Activated CD4-positive, alpha-beta T cell treated with anti-CD3 and anti-CD28 coated beads for 1 hour (primary cell): ENCODE measurements at places on chromosomes 5 and 9.

DNA sequence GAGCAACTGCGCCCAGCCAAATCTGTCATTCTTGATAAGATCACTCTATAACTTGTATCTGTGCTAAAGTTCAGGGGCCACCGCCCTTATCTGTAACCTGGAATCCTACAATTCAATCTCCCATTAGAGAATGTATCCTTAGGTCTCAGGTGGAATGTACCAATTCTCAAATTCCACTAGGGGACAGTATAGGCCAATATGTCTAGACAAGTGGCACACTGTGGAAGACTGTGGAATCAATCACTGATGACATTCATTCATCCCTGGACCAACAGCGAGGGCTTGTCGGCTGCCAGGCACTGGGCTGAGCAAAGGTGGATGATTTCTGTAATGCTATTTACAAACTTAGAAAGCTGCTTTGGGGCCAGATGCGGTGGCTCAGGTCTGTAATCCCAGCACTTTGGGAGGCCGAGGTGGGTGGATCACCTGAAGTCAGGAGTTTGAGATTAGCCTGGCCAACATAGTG lies 28.7 kb upstream of the MEGF9 start:
- no peak for DNase-seq

GRCh38 chr5:72503888-72504491 lies 3.2 kb downstream of the ZNF366 start:
- DNase-seq: no peak

- no peak for DNase-seq
These were observed 81.8 kb downstream of the ZNF618 start for GRCh38 chr9:113957821-113958341.

DNA sequence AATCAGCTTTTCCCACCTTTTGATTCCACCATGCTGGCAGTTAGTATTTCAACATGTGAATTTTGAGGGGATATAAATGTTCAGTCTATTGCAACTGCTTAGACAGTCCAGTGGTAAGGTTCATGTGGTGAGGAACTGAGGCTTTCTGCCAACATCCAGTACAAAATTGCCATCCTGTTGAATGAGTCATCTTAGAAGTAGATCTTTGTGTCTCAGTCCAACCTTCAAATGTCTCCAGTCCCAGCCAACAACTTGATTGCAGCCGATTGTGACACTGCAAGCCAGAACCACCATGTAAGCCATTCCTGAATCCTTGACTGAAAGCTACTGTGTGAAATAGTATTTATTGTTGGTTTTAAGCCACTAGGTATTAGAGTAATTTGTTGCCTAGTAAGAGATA lies 331.5 kb upstream of the GRIN3A start:
- DNase-seq: no peak

DNA sequence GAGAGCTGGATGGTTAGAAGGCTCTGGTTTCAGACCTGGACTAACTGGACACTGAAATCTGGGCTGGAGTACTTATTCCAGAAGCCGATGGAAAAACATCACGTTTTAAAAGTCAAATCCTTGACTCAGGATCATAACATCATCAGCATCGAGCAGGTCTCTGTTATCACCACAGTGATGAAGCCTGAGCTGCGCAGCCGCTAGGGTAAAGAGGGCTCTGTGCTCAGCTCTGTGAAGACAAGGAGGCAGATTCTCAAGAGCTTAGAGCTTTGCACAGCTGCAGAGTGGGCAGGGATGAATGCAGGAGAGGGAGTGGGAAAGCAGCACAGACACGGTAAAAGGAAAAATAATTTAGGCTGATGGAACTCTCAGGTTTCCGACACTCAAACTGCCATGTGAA lies 208.8 kb upstream of the TAS2R1 start:
- no peak for DNase-seq

DNA sequence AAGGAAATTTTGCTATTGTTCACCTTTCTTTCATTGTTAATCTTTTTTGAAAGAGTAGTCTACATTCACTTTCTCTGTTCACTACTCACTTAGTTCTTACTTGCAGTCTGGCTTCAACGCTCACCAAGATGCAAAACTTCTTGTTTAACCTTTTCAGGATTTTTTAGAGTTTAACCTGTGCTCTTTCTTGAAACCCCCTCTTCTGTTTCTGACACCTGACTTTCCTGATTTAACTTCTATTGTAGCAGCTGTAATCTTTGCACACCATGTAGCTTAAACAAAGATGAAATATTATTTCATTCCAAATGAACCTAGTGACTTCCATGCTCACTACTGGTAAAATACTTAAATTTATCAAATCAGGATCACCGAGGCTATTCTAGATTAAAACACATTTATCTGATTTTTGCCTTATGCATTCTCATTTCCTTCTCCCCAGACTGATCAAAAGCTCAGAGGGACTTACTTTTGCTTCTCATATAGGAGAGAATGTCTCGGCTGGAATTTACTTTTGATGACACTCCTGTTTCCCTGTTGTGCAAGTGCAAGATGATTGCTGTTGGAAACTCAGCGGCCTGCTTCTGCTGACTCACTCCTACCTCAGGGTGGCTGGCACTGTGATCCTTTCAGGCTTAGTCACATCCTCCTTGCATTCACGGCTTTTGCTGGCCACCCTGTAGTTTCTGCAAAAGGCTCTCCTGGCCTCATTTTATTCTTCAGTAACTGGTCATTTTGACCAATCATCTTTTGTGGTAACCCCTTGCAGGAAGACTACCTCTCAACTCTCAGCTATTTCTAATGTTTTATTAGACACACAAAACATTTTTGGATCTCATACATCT lies 109.3 kb upstream of the IFNE start:
- DNase-seq: peak; percentile 13

GRCh38 chr9:84129529-84129928 lies 148.9 kb downstream of the RMI1 start:
- DNase-seq: no peak

DNA sequence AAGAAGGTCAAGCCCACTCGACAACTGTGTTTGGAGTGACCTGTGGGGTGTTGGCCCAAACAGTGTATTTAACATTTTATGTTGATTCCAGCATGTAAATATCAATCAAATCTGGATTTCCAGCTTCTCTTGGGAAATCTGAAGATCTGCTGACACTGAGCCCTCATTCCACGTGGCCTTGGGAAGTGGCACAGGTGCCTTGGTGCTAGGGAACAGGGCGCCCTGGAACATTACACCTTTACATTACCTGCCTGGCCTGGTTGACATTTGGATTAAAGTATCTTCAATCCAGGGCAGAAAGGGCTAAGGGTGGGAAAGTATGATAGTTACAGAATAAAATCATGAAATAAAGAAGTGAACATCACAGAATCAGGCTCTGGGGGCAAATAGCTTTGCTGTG lies 84.9 kb upstream of the CTSL start:
- DNase-seq: no peak

DNA sequence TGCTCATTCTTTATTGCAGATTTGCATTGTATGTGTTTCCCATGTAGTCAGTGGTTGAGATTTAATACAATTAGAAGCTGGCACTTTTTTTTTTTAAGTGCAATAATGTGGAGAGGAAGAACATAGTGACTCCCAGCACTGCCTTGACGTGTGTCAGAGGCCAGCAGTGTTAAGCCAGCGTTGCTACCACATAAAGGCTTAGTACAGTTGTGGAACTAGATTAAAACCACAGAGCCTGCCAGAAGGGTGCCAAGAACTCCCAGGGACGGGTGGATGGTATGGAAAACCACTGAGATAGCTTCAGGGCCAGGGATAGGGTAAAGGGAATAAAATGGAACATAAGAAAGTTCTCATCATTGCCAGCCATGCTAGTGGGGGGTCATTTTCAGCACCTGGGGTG lies 142.9 kb downstream of the TRIO start:
- no peak for DNase-seq

- DNase-seq: no peak
These were observed 10.3 kb downstream of the FST start for GRCh38 chr5:53490747-53491146.

DNA sequence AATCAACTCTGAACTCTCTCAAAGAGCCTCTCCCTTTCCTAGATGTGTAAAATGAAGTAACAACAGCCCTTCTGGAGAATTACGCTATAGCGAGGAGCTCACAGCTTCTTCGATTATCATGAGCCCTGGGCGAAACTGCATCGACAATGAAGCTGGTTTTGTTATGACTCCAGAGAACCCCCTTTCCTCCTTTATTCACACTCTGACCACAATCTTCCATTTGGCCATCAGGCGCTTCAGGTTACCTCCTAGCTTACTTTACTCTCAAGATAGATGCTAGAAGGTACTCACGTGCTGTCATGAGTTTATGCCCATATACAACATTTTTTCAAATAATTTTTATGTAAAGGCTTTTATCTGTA lies 362.7 kb upstream of the RFX3 start:
- no peak for DNase-seq

- DNase-seq: peak; percentile 5
These were observed 107.1 kb downstream of the PHF2 start for GRCh38 chr9:93683331-93684134.

DNA sequence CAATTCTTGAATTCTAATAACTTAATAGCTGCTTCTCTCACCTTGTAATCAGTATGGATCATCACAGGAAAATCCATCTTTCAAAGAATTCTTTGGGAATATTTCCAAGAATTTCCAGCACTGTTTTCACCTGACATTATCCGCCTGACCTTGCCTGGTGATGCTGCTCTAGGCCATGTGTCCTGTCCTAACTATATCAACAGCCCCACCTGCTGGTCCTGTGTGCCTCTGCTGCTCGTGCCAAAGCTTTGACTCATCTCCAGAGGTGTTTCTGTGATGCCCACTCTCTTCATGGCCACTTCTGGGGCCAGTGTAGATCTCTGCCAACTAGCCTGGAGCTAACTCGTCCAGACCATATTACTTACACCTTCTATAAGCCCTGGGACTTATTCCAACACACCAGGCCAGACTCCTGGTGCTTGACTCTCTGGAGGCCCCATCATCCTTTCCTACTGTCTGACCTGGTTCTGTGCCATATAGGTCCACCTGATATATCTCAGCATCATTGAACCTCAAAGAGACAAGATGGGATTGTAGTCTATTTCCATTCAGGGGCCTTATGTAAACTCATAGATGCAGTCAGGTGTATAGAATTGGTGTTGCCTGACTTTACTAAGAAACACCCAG lies 67.5 kb upstream of the CKMT2 start:
- DNase-seq: peak; percentile 21

- no peak for DNase-seq
These were observed 31.9 kb downstream of the ARSB start for GRCh38 chr5:78953092-78953800.

DNA sequence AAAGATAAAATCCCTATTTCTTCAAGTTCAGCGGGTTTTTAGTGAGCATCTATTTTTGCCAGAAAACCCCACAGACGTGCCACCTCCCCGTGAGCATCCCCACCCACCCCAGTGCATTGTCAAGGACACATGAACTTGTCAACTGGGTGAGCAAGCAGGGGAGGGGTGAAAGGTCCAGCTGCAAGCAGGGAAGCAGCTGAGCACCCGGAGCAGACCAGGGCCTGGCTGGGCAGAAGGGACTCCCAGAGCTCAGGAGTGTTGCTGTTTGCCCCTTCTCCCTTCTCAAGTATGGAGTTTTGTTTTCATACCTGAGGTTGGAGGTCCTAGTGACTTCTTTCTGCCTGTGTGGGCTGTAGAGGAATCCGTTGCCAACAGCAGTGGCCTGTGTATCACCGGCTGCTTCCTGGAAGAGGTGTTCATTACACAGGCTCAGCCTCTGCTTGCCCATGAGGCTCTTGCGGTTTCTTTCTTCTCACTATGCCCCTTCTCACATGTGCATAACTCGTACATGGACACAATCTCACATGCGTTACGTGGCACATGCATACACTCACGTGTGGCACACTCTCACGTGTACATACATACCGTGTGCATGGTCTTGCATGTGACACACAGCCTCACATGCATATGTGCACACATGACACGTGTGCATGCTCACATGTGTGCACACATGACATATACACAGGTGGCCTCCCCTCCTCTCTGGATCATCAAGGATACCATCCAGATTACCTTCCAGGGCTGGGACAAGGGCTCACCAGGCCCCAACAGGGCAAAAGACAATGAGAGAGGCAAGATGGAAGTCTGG lies 126.7 kb downstream of the MVB12B start:
- DNase-seq: no peak

- no peak for DNase-seq
These were observed 280.7 kb downstream of the RFX3 start for GRCh38 chr9:3244963-3245653.

GRCh38 chr5:60382716-60383115 lies 317.2 kb downstream of the DEPDC1B start:
- DNase-seq: no peak

GRCh38 chr9:15104826-15105420 lies 194.7 kb upstream of the FREM1 start:
- no peak for DNase-seq

DNA sequence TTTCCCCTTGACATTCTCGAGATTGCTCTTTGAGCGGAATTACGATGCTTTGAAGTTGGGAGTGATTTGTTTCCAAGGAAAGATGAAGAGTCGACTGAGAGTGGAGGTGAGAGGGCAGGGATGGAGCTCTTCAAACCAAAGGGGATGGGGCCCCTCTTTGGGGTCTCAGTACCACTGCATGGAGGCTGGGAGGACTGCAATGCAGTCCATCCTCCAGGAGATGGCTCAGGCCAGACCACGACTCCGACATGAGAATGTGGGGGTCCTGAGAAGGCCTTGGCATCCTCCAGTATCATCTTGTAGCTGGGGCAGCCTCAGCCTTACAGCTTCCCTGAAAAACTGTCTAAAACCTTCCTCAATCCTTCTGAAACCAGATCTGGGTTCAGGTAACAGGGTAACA lies 51.1 kb upstream of the CDKN2AIPNL start:
- no peak for DNase-seq

DNA sequence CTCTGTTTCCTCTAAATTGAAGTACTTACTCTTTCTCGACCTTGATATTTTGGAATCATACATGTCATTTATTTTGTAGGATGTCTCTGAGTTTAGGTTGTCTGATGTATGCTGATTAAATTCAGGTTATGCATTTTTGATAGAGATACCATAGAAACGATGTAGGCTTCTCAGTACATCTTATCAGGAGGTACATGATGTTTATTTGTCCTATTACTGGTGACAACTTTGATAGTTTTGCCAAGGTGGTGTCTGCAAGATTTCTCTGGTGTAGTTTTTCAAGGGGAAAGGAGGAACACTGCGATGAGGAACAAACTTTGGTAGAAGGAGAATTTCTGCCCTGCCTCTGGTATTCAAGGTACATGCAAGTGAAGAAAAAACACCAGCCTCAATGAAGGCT lies 29.9 kb downstream of the SUB1 start:
- no peak for DNase-seq

DNA sequence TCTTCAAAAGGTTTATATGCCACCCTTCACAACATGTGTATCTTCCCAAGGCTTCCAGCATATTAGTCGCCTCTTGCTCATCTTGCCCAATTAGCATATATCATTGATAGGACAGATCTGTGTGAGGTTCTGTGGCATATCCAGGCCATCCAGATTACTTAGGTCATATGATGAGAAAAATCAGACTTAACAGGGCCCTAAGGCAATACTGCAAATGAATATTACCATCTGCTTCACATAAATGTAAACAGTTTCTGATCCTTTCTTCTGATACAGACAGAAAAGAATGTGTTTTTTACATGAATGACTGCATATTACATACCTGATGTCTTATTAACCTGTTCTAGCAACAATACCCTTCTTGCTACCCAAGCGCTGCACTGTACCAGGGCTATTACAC lies 41.3 kb upstream of the GHR start:
- DNase-seq: no peak

- no peak for DNase-seq
These were observed 218.1 kb upstream of the TRIM32 start for GRCh38 chr9:116468793-116469527.

- DNase-seq: no peak
These were observed 24.2 kb upstream of the CKMT2 start for GRCh38 chr5:81208904-81209303.
